H9 (cell line): ENCODE measurements at places on chromosomes 2 and 18.
A peak's percentile ranks its signal among the peaks of the same experiment; 100 is the strongest.

DNA sequence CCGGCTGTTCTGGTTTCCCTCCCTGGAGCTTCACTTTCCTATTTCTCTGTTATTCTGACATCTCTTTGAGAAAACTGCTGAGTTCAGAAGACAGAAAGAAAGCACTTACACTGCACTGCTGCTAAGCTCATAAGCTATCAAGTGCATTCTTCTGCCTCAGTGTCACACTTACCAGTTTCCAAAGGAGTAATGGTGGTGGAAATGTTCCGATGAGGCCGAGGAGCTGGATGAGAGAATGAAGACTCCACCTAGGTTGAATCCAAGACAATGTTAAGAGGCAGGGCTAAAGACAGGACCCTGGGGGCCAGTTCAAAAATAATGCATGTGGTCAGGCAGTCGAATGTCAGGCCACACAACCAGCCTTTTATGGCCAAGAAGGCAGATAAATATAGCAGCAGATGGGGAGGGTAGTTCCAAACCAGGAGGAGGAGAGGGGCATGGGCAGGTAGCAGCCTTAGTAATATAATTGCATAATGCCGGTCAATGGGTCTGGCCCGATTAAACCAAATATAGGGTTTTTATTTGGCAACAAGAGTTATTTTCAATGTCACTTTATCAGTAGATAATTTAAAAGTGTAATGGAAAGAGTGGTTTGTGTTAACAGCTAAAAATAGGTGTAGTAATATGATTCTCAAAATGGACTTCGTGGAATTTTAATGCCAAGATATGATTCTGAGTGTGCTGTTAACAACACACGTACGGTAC, at the start of gene MYOM1:
MYOM1 (minus strand) TSS at position 338 of the 705 bp plus-strand sequence. CDS start 4,745 bp downstream, outside the sequence.
- no peak for DNase-seq

DNA sequence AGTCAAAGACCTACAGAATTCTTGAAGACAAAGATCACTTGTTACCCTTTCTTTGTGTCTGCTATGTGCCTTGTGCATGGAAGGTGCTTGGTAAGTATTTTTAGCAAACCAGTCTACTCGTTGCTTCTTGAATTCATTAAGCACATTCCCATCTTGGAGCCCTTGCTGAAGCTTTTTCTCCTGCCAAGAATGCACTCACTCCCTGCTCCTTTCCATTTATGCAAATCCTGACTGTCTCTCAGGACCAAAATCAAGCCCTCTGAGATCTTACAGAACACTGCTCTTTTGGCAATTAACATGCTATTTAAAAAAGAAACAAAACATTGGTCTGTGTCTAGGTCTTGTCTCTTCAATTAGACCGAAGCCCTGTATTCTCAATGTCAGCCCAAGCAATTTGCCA, 75.8 kb downstream of the CLHC1 start:
- no peak for DNase-seq

- peak; percentile 8 for DNase-seq
Measured at GRCh38 chr2:240507060-240507777, 50.6 kb downstream of the ANKMY1 start.

- no peak for DNase-seq
Measured at GRCh38 chr2:102932501-102932900, 170.7 kb downstream of the TMEM182 start.

GRCh38 chr2:166900700-166901099, 12.4 kb downstream of the XIRP2 start:
- peak; percentile 45 for DNase-seq

DNA sequence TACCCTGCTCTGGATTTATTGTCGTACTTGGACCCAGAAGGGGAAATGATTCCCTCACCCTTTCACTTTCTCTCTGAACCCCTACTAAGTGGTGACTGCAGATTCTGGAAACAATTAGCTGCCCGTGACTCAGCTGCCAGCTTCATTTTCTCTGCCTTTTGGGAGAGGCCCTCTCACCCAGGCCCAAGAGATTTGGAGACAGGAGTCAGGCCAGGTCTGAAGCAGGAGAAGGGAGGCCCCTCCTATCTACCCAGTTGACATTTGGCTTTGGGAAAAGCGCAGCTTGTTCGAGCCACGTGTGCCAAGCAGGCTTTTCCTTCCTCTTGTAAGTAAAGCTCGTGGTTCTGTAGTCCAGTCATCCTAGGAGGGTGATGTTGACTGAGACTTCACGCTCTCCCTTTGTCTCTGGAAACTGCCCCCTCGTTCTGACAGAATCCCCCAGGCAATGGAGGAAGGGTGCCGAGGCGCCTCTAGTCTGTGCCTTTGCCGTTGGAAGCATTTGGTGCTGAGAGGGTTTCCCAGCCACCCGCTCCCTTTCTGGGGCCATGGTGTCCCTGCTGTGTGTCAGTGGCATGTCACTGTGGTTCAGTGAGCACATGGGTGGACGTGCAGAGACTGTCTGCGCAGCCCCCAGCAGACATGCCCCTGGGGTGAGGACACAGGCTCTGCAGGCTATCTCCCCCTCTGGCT, 8.6 kb downstream of the OXER1 start:
- DNase-seq = no peak

- no peak for DNase-seq
Measured at GRCh38 chr2:88060907-88061275, 5.3 kb upstream of the KRCC1 start.

DNA sequence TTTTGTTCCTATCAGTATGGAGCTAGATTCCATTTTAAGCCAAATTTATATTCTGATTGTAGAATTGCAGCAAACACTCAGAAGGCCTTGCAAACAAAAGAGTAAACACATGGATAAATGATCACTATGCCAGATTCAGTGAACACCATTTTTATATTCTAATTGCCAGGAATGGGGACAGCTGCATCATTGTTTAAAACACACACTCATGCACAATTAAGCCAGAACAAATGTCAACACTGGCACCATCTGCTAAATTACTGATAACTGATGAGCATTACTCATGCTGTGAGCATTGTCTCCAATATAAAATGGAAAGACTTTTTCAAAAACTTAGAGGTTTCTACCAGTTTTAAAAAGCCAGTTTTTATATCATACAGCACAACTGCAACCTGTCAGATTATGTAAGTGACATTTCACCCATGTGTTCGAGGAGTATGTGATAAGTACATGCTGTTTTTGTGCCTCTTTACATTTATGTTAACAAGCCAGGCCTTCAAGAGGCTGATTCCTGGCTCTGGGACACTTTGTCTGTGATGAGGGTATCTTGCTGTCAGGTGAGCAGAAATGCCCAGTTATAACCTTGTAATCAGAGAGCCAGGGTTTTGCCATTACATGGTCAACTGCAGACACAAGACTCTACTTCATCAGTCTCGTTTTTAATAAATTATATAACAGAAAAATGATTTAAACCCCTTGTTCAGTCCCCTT, 4.4 kb upstream of the ST8SIA5 start:
- DNase-seq = no peak

DNA sequence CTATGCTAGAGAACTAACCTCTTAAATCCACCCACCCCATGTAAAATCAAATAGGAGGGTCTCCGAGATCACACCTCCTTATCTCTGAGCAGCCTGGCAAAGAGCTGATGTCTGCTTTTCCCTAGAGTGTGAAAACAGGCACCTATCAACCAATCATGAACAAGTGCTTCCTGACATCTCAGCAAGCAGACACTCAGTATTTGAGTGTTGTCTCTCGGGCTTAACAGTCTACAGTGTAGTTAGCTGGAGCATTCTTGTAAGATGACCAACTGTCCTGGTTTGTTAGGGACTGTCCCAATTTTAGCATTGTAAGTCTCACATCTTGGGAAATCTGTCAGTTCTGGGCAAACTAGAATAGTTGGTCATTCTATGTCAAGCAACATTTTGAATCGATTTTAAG, 26.4 kb downstream of the MARCHF4 start:
- no peak for DNase-seq

GRCh38 chr2:216715402-216715974, 20.1 kb upstream of the IGFBP5 start:
- DNase-seq = no peak

DNA sequence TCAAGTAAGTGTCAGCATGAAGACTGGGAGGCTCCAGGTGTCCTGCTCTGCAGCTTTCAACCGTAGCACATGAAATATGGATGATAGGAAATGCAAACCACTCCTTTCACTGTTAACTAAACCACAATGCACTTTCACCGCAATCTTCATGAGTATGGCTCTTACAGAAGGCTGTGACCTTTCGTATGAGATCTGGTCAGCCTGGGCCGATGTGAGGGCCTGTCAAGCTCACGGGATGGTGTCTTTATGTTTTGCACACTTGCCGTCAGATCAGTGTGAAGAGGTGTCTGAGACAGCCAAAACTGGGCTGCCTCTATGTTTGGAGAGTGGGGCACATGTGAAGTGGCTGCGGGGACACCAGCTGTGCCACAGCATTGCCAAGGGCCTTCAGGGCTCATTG, 62.8 kb upstream of the AFF3 start:
- no peak for DNase-seq
